ENCODE measurements at places on chromosomes 5 and 9. TPM values are rescaled to one million over a fixed set of nuclear protein-coding genes. Genes with fewer than 3 reads are reported as not detected.
A peak's percentile ranks its signal among the peaks of the same experiment; 100 is the strongest.

Gene UBQLN1
- total RNA-seq = 73.3 TPM

Gene GAPT
- total RNA-seq = 0.81 TPM

DNA sequence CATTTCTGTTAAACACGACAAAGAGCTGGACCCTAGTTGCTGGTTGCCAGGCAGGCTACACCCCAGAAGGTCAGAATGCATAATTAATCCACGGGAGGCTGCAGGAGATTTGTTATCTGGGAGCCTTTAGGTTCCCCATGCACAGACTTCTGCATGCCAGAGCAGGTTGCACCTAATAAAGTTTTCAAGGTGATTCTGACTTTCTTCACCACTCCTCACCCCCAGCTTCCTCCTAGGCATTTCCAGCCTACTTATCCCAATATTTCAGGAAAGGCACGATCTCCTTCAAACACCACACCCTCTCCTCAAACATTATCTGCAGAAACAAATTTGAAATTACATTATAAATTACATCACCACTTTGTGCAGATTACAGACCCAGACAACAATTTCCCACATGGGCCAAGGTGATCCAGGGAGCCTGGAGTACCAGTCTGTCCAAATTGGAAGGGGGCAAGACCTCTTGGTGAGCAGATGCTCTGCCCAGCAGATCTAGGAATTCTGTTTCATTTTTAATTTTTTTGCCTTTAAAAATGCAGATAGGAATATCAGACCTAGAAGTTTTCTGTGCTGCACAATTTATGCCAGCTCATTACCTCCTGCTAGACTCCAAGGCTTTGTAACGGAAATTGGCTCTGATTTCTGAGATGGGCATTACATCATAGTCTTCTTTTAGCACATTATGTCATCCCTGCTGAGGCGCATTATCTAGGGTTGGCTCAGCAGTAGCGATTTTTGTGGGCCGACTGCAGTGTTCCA is 363.4 kb upstream of the SLC30A5 start:
- DNase-seq = peak; percentile 36

Gene PCDHGA2
- total RNA-seq = 4.5 TPM

GRCh38 chr9:120926397-120926928 is at the start of gene TRAF1:
Gene TRAF1 (minus strand): TSS chr9:120926796. CDS start chr9:120926075, 721 bp downstream.
- no peak for DNase-seq

- DNase-seq = no peak
These were observed 32.1 kb downstream of the VAV2 start for GRCh38 chr9:133959966-133960567.

DNA sequence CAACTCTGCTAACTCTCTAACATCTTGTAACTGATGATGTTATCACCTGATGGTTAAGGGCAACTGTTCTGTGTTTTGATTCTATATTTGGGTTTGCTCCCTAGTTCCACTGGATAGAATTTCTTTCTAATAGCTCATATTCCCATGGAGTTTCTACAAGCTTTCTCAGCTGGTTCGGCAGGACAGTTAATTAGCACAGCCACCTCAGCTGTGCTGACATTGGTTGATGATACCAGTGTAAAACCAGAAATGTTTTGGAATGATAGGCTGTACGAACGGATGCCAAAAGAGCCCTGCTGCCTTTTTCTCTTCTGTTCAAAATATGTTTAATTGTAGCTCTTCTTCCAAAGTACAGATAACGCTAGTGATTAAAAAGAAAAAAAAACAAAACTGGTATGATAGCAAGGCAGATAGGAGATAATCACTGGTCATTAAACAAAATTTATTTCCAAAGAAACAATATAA is 440.5 kb upstream of the ZNF608 start:
- no peak for DNase-seq

- no peak for DNase-seq
These were observed 85.8 kb downstream of the PHAX start for GRCh38 chr5:126686451-126687126.

Gene PLAC8L1
- 0.62 TPM for total RNA-seq

DNA sequence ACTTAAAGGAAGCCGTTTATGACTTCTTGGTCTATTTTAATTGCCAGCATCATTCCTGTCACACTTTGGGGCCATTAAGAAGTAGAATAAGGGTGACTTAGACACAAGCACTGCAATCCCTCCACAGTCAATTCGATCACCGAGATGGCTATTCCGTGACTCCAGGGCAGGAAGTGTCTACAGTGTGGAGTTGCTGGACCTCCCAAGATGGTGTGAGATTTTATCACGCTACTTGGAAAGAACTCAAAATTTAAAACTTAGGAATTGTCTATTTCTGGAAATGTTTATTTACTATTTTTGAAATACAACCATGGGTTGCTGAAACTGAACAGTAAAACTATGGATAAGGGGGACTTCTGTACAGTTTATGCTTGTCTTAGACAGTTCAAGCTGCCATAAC is 6.2 kb downstream of the FBXL7 start:
- no peak for DNase-seq

DNA sequence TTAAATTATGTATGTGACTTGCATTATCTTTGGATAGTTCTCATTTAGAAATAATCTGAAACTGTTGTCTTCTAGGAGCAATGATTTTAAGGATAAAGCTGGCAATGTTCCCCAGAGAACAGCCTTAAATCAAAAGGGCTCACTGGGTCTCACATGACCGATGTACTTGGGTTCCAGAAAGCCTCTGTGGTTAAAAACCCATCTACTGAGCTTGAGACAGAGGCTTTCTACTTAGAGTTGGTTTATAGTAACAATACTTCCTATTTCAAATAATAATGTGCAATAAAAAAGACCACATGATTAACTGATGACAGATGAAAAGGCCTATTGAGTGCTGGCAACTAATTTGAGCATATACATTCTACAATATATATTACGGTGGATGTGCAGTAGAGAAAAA is 1143.5 kb downstream of the PTPRD start:
- DNase-seq = no peak

DNA sequence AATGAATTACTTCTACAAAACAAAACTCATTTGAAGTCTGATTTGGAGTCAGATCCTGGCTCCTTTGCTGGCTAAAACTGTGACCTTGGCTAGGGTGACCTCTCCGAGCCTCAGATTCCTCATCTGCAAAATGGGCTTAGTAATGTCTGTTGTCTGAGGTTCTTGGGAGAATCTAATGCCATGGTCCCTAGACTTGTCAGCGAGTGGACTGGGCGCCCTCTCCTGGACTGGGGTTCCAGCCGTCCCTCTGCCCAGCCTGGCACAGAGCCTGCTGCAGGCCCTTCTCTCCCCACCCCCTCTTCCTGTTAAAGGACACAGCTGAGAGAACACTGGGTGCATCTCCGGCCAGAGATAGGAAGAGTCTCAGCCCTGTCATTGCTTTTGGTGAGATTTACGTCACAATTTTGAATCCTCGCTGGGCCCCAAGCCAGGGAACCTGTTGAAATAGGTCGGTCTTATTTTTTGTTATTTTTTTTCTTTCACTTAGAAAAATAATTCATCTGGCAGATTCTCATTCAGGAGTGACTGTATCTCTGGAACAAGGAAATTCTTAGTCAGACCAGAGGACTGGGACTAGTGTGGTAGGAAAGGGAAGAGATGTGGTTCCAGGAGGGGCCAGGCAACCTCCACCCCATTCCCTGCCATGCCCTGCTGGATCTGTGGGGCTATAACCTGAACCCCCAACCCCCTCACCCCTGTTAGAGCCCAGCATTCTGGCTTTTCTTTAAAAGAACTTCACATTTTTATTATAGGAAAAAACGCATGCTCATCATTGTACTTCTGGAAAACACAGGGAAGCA is 48.2 kb upstream of the RPL26L1 start:
- peak; percentile 87 for DNase-seq

Gene NUDT12
- 11.1 TPM for total RNA-seq

- no peak for DNase-seq
These were observed 40.4 kb downstream of the MCTP1 start for GRCh38 chr5:95244479-95244878.

Gene MARVELD2
- total RNA-seq = 2.0 TPM

- DNase-seq = no peak
These were observed 33.7 kb upstream of the S1PR3 start for GRCh38 chr9:88957526-88957925.

GRCh38 chr5:61534481-61535267 is 202.6 kb downstream of the ZSWIM6 start:
- no peak for DNase-seq

Measured in left cardiac atrium (tissue), 4 donors.